ENCODE measurements at places on chromosomes 6 and 20.

- DNase-seq = no peak
Measured at GRCh38 chr6:38035478-38035877, 216.0 kb downstream of the ZFAND3 start.

DNA sequence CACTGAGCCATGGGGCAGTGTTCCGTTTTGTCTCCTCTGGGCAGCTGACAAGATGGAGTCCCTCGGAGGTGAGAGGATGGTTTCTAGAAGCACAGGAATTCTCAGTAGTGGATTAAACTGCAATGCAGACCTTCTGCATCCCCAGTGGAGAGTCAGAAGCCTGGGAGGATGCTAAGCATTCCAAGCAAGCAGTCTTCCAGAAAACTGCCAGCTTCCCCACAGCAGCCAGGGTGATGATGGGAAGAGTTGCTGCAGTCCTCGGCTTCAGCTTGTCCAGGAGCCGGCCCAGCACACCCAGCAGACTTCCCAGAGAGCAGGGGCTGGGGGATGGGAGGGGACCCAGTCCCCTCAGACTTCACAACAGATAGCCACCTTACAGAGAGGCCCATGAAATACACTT is 163.6 kb downstream of the LY86 start:
- DNase-seq = no peak

- no peak for DNase-seq
Measured at GRCh38 chr6:101000341-101000740, 119.2 kb upstream of the ASCC3 start.

GRCh38 chr6:158122048-158122447 is 46.0 kb downstream of the SERAC1 start:
- DNase-seq = no peak

DNA sequence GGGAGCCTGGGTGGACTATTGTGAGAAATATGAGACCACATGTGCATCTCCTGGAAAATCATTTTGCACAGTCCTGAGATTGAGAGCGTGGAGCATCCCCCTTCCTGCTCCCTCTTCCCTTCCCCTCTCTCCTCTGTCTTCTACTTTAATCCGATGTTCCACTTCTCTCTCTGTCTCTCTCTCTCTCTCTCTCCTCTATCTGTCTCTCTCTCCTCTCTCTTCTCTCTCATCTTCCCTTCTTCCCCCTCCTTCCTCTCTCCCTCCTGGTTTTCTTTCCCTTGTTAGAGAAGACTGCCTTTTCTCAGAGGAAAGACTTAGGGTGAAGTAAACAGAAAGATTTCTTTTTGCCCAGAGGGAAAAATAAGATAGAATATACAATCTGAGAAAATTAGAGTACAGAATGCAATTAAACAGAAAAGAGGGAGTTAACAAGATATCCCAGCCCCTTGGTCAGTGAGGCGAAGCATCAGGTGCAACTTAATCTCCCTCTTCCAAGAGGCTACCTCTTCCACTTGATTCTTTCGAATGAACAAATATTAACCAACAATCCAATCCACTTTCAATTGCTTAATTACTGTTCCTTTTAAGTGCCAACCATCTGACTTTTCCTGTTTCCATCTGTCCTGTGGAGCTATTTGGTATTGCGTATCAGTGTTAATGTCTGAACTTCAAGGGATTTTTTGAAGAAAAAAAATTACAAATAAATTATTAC is 14.6 kb downstream of the KHDC1 start:
- DNase-seq = no peak

DNA sequence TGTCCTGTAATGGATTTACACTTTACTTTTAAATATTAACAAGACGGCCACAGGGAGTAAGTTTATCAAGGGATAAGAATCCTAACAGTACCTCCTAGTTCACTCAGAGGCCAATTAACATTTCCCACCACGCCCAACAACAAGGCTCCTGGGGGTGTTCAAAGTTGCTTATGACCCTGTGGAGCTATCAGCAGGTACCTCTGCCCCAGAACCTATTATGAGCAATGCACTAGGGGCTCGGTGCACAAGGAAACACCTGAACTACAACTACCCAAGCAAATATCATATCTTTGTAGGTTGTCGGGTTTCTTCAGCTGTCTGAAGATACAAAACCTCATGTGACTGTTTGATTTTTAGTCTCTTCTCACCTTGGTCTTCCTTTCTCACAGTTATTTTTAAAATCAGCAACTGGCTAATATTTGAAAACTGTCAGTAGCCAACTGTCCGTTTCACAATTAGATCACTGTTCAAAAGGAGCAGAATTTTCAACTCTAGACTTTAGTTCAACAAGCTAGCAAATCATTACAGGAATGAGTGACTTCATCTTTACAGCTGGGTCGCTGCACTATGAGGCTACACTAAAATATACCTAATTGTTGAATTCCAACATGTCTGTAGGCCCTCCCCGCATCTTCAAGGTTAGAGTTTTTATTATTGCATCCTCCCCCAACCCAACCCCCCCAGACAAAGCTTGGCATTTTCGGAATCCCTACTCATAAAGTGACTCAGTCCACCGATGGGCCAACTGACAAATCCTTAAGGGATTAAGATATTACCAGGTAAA is 38.1 kb downstream of the B4GALT5 start:
- DNase-seq = no peak

- no peak for DNase-seq
Measured at GRCh38 chr6:152085451-152085921, 278.0 kb downstream of the ESR1 start.

DNA sequence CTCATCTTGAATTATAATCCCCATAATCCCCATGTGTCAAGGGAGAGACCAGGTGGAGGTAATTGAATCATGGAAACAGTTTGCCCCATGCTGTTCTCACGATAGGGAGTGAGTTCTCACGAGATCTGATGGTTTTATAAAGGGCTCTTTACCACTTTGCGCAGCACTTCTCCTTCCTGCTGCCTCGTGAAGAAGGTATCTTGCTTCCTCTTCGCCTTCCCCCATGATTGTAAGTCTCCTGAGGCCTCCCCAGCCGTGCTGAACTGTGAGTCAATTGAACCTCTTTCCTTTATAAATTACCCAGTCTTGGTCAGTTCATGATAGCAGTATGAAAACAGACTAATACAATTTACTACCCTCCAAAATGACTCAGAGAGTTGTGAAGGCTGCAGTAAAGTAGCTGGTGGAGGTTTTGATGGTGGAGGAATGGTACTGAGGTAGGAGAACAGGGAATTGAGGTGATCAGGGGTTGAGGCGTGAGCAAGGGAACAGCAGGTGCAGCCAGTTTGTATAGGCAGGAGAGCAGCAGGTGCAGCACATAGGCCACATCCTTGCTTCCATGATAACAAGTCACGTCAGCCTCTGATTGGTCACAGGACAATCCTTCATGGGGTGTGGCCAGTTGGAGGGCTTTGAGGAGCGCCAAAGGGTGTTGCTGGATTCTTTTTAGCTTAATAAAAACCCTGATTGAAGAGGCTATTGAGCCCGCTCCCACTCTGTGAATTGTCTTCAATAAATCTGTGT is 150.0 kb downstream of the CDC5L start:
- no peak for DNase-seq

DNA sequence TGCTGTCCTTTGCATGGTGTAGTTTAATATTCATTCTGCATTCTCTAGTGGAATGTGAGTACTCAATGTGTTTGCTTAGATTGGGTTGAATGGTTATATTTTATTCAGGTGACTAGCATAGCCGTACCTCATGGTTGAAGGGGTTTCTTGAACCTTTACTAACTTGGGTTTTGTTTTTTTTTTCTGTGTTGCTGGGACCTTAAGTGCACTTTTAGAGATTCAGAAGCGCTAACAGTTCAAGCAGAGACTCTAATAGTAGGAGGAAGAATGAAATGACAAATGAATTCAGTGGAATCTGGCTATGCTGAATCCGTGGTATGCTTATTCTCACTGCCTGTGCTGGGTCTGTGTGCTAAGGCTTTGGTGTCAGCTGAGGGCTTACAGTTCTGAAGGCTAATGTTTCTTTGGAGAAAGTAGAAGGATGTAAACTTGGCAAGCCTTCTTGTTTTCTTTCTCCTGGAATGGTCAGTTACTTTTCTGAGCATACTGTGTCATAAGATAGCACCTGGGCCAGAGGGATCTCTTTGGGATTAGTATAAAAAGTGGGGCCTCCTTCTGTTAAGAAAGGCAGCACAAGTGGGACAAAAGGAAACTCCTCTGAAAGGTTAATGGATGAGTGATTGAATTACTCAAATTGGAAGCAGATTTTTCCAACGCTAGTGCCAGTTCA is 28.7 kb downstream of the RNF144B start:
- DNase-seq = no peak

GRCh38 chr6:29752451-29753308 is 29.4 kb downstream of the HLA-F start:
- peak; percentile 58 for DNase-seq

DNA sequence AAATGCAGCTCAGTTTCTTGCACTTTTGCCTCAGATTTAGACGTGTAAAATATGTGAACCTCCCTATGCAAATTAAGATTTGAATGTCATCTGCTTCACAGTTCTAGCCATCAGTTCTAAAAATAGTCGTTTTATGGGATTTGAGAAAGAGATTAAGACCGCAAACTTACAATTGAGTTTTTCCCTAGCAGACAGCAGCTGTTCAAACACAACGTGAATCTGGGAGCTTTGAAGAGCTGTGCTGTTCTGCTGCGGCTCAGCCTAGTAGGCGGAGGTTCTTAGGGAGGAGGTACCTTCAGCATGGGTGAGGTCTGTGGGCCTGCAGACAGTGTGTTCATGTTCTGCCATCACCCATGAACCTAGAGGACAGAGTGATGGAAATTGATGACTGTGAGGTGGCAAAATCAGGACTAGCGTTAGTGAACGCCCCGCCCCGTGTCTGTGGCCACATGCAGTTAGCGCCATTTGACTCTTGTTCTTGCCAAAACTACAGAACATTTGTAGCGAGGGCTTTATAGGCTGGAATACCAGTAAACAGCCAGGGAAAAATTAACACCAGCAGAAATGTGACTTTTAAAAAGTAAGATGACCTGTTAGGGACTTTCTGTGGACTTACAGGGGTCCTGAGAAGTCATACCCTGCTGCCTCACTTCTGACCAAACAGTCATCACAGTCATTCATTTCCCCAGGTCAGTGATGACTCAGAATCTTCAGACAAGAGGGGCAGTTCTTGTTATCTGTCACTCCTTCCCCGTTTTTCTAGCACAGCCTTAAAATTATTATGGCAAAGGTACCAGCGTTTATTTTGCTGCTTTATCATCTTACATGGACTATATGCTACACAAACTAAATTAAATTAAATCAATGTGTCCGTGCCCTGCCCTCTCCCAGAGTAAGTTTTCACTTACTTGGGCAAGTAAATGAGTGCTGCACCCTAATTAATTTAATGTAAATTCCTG is 84.3 kb upstream of the TMEM181 start:
- DNase-seq = no peak

- no peak for DNase-seq
Measured at GRCh38 chr6:155039618-155040017, 44.5 kb downstream of the TIAM2 start.

GRCh38 chr6:116461331-116461931 is at the start of gene CALHM6:
Gene CALHM6, plus strand, starts transcription at chr6:116461375. Its CDS starts 555 bp downstream, at chr6:116461930.
- no peak for DNase-seq

- no peak for DNase-seq
Measured at GRCh38 chr6:135673501-135674309, 176.2 kb upstream of the AHI1 start.

GRCh38 chr6:145626857-145627256 is 108.5 kb downstream of the EPM2A start:
- no peak for DNase-seq

Data from stimulated activated CD8-positive, alpha-beta memory T cell treated with anti-CD3 and anti-CD28 coated beads, Interleukin-15, amount 100 ng/mL, for 4 hours (primary cell).